Stimulated activated CD4-positive, alpha-beta T cell treated with anti-CD3 and anti-CD28 coated beads, Interleukin-4, amount 100 ng/mL, for 24 hours (primary cell): ENCODE measurements at places on chromosomes 2 and 18.

DNA sequence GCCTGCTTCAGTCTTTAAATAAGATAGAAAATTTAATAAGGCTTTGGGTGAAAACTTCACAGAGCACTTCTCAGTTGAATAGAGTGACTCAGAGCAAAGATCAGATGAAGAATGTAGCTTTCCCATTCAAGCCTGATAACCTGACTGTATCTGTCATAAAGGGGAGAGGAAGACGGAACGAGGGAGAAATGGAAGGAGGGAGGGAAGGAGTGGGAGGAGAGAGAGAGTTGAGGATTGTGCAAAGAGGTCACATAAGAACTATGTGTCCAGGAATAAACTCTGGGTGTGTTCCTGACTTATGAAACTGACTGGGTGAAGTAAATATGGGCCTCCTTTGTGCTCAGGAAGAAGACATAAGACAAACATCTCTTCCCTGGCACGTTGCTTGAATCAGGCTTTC is 385.5 kb downstream of the LPIN1 start:
- no peak for DNase-seq

GRCh38 chr18:7567474-7568425 is 634 bp downstream of the PTPRM start:
- DNase-seq, result no peak

DNA sequence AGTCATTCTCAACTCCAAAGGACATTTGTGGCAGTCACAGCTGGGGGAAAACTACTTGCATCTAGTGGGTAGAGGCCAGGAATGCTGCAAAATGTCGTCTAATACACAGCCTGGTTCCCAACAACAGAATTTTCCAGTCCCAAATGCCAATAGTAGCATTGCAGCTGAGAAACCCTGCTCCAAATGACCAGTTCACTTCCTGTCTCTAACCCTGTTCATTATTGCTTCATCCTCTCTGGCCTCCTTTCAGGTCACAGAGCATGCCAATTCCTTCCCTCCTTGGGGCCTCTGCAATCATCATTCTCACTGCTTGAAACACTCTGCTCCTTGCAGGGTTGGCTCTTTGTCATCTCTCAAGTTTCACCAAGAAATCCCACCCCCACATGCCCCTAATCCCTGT is 139.1 kb downstream of the IRS1 start:
- no peak for DNase-seq

- DNase-seq, result no peak
Measured at GRCh38 chr18:24491927-24492834, 31.7 kb downstream of the HRH4 start.

GRCh38 chr2:37851828-37852584 is 73.1 kb upstream of the RMDN2 start:
- no peak for DNase-seq

GRCh38 chr2:215681799-215682596 is 246.1 kb upstream of the FN1 start:
- DNase-seq, result no peak

DNA sequence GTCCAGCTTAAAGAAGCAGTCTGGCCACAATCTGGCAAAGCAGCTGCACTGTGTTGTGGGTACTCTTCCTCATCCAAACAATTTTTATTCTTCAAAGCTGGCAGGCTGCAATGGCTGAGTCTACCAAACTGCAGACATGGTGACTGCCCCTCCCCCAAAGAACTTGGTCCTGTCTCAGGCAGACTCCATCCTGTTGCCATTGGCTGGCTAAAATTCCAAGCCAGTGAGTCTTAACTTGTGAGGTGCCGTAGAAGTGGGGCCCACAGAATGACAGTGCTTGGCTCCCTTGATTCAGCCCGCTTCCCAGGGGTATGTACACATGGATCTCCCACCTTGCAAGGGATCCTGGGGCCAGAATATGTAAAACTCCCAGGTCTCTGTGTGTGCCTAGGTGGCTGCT is 14.5 kb upstream of the NXPH2 start:
- DNase-seq, result no peak
